NCI-H2171 (cell line): ENCODE measurements at places on chromosomes 1 and 21.

DNA sequence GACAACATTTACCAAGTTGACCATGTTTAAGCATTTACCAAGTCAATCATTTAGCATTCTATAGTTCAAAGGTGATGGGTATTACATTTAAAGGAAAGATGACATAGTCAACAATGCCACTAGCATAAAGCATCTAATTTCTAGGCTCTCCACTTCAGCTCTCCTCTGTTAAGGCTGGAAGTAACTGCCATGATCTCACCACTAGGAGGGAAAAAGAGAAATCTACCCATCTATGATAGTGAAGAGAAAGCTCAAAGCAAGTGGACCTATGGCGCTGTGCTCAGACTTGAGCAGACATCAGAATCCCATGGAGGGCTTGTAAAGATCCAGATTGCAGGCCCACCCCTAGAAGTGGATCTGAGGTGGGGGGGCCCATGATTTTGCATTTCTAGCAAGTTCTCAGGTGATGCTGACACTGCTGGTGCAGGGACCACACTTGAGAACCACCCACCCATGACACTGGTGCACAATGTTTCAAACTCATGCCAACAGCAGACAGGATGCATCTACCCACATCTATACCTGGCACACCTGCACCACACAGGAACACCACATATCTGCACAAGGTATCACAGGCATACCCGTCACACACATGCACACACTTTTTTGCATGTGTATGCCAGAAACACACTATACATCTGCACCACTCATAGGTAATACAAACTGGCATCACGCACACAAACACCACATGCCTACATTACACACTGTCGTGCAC, 392.9 kb upstream of the RUNX1 start:
- no peak for DNase-seq

GRCh38 chr1:46719689-46720088, 775 bp upstream of the EFCAB14 start:
- no peak for DNase-seq

DNA sequence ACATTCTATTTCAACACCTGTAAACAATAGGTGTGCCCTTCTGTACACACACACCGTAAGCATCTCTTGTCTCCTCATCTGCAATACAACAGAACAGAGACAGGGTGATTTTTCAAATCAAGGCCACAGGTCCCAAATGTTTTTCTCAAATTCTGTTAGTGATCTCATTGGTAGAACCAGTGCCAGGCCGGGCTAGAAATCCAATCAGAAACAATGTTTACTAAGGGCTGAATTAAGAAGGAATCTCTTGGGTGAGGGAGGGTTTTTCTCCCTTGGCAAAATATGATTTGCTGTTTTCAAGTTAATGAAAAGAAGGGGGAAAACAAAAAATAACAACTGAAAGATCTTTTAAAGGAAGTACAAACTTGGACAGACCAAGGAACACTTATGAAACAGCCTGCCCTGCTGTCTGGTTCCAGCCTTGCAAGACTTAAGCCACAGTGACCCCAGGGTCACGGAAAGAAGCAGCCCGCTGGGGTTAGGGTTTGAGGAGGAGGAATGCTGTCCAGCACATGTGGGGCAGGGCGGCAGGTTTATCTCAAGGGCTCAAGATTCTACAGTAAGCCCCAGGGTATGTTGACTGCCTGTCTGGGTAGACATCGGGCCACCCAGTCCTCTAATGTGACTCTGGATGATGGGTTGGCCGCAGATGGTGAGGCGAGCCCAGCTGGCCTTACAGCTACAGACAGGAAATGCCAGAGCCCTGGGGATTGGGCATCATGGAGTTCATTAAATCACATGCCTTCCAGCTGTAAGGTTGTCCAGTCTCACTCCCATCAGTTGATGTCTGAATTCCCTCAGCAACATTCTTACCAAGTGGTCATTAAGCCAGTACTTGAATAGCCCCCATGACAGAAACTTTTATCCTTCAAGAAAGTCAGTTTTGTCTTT, 73.3 kb upstream of the SLC44A3 start:
- no peak for DNase-seq

DNA sequence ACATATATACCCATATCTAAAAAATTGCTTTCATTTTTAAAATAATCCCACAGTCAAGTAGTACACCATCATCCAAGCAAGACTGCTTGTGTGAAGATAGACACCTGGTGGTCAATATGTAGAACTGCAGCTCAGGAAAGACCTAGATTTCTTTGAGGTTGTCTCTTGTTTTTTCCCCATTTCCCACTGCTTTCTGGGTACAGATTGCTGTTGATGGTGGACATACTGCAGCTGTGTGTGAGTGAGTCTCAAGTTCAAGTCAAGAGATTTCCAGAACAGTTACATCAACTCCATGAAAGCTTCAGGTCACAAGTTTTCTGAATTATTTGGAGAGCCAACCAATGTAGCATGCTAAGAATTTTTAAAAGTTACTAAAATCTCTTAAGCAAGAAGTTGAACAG, 306.4 kb downstream of the DUSP10 start:
- peak; percentile 25 for DNase-seq

DNA sequence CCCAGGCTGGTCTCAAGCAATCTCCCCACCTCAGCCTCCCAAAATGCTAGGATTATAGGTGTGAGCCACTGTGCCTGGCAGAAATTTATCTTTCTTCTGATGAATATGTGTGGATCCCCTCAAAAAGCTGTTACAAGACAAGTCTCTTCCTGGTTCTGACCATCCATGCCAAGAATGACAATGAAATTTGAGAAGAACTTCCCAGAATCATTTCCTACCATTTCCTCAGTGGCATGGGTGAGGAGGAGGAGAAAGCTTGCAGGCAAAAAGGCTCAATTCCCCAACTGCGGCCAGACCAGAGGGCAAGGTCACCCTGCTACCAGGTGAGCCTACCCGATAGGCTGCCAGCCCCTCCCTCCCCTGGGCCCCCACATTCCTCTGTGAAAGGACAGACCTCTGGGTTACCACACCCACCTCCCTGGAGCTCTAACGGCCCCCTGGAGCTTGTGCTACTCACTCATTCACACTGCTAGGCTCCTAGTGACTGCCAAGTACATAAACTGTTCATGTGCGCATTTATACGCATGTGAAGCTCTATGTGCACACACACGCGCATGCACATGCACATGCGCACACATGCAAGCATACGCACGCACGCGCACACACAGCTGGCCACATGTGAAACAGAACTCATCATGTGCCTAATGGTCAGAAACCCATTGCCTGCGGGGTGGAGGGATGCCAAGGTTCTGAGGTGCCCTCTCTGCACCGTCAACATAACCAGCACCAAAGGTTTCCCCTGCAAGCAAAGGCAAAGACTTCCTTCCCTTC, 17.0 kb downstream of the MRAP start:
- DNase-seq, result no peak

- no peak for DNase-seq
Measured at GRCh38 chr1:234619071-234619480, 9.1 kb upstream of the IRF2BP2 start.

GRCh38 chr1:20298626-20299025, 8.0 kb downstream of the VWA5B1 start:
- DNase-seq, result no peak

DNA sequence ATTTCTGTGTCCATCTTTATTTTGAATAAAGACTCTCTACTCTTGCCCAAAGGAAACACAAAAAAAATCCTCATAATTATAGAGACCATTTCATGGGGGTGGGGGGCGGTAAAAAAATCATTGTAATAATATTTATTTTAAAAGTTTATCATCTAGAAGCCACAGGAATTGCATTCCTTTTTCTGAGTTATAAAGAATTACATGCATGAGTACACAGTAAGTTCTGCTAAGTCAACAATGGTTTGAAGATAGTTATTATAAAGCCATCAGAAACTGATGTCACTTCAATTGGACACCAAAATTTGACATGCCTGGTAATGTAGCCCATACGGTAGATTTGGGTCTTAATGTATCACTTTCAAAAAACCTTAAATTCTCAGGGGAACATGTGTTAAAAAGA, 478.1 kb upstream of the NR5A2 start:
- no peak for DNase-seq

DNA sequence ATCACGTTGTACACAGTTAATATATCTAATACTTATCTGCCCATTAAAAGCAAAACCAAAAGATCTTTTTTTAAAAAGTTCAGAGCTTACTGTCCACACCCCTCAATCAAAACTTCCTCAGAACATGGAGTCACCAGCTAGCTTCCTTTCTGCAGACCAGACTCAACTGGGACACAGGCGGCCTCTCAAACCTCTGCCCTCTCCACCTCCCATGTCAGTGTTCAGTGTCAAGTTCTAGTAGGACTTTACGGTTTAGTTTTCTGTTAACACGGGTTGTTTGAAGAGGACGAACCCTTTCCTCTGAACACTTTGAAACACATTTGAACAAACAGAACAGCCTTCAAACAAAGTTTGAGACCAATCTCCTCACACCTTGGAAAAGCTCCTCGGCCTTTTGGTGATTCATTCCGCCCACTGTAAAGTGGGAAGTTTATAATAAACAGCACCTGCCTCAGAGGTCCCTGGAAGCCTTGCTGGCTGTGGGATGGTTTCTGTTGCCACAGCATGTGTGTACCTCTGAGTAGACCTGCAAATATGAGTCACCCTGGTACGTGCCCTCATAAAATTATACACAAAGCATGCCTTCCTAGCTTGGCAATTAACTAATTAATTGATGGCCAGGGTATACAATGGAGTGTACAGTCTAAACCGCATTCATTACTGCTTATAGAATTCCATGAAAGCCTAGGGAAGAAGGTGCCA, 48.4 kb upstream of the SIPA1L2 start:
- DNase-seq, result no peak

DNA sequence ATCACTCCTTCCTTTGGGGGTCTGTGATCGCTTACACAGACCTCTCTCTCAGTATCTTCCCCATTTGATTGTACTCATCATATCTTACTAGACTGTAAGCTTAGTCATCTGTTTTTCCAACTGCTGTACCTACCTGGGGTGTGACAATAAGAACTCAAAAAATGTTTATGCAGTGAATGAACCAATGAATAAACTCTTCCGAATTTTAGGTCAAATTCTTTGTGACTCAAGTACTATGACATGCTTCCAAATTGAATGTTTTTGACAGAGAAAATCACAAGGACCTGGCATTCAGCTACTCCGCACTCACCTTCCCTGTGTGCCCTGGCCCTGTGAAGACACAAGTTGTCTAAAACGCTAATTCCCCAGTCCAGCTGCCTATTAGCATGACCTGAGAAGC, 42.1 kb downstream of the TMCO4 start:
- no peak for DNase-seq

- no peak for DNase-seq
Measured at GRCh38 chr1:13950637-13951036, 250.6 kb downstream of the PRDM2 start.
